ENCODE measurements at places on chromosomes 2 and 18. TPM values are rescaled to one million over a fixed set of nuclear protein-coding genes. Genes with fewer than 3 reads are reported as not detected.

The IL1R2 gene
- total RNA-seq: 24.5 TPM

The RTP5 gene
- total RNA-seq: 1.7 TPM

The TTC21B gene
- total RNA-seq: 25.4 TPM

The AGXT gene
- total RNA-seq: 4.3 TPM

The KYNU gene
- total RNA-seq: 27.7 TPM

The RESP18 gene
- total RNA-seq: not detected

The IL36B gene
- total RNA-seq: not detected

The SKA1 gene
- total RNA-seq: 1.5 TPM

The DTNA gene
- 29.2 TPM for total RNA-seq

The FN1 gene
- 32.9 TPM for total RNA-seq

The HOXD4 gene
- total RNA-seq: 7.1 TPM

The GPR155 gene
- 9.5 TPM for total RNA-seq

The RAB27B gene
- 2.9 TPM for total RNA-seq

The PTPRN gene
- not detected for total RNA-seq

The LYPD6 gene
- 1.7 TPM for total RNA-seq

The UGT1A6 gene
- total RNA-seq: not detected

DNA sequence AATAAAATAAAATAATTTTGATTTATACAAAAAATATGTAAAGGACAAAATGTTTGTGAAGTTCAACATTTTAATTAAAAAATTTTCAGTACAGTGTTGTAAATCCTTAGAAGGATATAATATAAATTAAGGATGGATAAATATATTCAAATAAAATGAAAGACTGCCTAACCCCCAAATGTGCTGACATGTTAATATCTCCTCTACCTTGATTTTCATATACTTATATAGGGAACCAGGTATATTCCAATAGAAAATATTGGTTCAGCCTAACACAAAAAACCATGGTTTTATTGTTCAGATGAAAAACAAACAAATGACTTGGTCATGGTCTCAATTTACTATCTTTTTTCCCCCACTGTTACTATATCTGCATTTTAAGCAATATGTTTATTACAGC lies 7.3 kb downstream of the TMEM17 start:
- no peak for DNase-seq

GRCh38 chr2:201813996-201814760 lies 7.8 kb downstream of the CDK15 start:
- DNase-seq: no peak

DNA sequence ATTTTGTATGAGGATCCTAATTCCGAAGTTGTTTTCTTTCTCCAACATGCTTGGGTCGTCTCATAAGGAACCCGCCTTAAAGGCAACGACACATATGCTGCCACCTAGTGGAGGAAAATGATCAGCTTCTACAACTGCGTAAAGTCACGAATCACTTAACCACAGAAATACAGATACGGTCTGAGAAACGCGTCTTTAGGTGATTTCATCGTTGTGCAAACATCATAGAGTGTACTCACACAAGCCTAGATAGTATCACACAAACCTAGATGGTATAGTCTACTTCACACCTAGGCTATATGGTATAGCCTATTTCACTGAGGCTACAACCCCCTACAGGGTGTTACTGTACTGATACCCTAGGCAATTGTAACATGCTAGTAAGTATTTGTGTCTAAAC lies 13.1 kb downstream of the GNLY start:
- DNase-seq: no peak

DNA sequence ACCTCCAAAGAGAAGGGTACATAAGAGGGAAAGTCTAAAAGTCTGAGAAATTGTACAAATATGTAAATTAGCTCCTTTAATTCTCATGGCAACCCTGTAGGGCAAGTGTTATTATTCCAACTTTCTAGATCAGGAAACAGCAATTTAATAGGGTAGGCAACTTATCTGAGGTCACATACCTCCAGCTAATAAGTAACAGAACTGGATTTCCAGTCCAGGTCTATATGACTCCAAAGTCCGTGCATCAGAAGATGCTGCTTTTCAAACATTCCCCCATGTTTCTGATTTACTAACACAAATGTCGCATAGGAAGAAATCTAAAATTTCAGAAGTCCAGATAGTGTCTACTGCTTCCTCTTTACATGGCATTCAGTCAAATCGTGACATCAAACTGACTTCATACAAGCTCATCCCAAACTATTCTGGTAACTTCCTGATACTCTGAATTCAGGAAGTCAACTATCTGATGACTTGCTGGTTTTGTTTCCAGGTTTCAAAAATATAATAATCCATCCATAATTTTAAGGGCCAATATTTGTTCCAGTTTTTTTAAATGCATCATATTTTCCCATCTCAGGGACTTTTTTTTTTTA lies 419.3 kb upstream of the ACVR2A start:
- DNase-seq: no peak

- no peak for DNase-seq
Observed at GRCh38 chr18:44837482-44838180, 156.9 kb downstream of the SETBP1 start.

DNA sequence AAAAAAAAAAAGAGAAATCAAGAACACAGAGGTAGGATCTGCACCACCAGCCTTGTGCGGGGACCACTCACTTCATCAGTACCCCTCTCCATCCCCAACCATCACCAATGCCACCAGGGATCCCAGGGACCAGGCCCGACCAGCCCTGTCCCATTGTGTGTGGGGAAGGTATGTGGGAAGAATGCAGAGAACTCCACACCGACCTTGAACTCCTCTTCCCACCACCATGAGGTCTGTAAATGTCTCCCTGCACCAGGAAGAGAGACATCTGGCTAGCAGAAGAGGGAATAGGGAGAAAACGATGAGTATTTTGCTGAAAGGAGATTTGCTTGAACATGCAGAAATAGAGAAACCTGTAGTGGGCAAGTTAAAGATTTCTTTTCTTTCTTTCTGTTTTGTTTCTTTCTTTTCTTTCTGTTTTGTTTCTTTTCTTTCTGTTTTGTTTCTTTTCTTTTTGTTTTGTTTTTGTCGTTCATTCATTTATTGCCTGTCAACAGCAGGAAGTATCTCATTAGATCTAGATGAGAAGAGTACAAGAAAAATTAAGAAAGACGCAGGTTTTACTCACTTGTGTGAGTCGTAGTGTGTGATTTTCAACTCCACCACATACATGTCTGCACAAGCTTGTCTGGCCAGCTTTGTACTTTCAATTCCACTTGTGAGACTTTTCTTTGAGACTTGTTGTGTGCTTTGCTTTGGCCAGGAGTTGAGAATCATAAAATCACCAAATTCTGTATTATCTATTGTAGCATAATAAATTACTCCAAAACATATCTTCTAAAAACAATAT lies 179.8 kb upstream of the HAAO start:
- DNase-seq: peak; percentile 50

GRCh38 chr2:186199029-186199428 lies 287.0 kb upstream of the ZC3H15 start:
- no peak for DNase-seq

- DNase-seq: no peak
Observed at GRCh38 chr2:188663301-188663700, 310.9 kb upstream of the COL3A1 start.

DNA sequence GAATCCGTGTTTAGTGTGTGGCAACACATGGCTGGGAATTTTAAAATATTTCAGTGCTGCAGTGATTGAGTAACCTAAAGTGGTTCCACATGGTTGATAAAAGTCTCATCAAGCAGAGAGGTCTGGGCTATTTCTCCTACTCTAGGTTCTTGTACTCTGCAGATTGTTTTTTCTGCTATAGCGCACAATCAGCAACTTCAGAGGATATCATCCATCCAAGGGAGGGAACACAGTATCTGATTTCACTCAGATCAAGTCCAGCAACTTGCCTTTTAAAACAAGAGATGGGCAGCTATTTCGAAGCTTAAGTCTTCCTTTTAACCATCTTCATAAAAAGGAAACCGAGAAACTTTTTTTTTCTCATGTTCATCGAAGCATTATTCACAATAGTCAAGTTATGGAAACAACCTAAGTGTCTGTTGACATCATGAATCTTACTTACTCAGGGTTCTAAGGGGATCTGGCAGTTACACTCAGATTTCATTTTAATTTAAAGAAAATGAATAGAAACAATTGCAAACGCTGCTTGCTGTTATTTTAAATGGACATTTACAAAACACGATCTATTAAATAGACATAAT lies 172.7 kb upstream of the TRIB2 start:
- no peak for DNase-seq

GRCh38 chr2:191218292-191218898 lies 26.8 kb upstream of the MYO1B start:
- DNase-seq: no peak

DNA sequence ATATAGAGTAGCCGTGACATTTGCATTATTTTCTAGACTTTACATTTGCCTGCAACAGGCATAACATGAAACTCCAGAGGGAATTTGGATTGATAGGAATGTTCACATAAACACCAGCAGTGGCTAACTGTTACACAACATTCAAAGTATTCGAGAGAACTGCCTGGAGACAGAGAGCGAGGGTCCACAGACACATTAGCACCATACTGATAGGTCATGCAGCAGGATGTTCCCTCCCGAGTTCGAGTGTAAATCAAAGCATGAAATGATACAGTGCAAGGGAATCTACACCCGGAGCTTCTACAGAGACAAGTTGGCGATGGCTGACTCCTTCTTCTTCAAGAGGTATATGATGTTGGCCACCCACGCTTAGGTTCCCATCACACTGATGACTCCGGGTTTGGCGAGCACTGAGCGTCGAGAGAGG lies 89.5 kb downstream of the COL6A3 start:
- DNase-seq: no peak

- no peak for DNase-seq
Observed at GRCh38 chr2:73982140-73982617, 2.5 kb upstream of the TET3 start.

DNA sequence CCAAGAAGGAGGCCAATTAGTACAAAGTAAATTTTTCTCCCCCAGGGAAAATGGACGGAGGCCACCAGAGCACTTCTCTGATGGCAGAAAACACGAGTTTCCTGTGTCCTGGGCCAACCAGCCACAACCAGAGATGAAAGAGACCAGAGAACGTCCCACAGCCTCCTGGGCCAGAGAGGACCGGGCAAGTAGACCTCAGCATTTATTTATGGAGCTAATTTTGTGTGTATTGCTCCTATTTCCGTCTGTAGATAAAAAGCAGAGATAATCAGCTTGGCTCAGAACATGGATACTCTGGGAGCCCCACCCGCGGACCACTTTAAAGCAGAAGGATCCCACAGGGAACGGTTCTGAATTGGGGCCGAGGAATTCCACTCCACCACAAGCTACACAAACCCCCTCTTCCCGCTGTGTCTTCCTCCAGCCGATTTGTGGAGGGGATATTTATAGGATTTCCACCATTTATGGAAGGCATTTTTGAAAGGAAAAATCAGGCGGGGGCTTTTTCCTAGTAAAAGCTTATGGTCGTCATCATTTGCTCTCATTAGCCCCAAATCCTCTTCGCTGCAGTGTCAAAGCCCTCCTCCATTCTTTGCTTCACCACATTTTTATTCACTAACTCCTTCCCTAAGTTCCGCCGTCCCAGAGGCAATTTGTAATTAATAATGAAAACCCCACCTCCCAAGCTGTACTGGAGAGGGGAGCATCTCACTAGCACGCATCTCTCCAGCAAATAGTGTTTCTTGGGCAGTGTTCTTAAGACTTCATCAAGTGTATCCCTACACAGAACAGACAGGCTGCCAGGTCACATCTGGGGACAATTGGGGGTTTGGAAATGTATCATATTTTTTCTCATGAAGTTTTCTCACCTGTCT lies 43.7 kb upstream of the TWIST2 start:
- no peak for DNase-seq

DNA sequence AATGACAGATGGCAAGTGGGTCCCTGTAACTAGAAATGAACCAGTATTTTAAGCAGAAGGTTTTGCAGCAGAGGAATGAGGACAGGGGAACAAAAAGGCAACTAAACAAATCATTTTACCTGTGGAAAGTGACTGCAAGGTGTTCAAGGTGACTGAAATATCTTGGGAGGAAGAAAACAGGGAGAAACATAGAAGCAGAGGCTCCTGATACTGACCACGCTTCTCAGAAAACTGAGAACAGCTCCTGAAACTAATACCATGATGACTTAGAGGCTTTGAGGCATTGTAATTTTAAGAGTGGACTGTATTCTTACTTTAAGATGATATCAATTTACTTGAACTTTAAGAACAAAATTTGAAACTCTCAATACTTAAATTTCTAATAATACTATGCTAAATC lies at the start of gene DYTN:
TSS of gene DYTN (minus strand) at position 101 of the 400 bp plus-strand sequence. CDS start 117 bp downstream, outside the sequence.
- no peak for DNase-seq

DNA sequence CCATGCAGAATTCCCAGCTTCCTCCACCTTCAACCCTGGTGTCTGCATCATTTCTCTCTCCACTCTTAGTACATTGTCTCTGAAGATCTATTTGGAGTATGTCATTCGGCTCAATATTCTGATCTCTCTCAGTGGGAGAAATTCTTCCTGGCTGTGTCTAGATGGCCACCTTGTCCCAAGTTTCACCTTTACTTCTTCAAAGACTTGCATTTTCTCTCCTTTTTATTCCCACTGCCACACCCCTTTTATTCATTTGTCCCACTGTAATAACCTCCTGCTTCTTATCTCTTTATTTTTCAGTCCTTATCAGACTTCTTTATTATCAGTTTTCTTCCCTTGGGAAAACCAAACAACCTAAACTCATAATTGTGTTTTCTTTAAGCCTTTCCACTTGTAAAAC lies 54.3 kb upstream of the CERS6 start:
- no peak for DNase-seq

DNA sequence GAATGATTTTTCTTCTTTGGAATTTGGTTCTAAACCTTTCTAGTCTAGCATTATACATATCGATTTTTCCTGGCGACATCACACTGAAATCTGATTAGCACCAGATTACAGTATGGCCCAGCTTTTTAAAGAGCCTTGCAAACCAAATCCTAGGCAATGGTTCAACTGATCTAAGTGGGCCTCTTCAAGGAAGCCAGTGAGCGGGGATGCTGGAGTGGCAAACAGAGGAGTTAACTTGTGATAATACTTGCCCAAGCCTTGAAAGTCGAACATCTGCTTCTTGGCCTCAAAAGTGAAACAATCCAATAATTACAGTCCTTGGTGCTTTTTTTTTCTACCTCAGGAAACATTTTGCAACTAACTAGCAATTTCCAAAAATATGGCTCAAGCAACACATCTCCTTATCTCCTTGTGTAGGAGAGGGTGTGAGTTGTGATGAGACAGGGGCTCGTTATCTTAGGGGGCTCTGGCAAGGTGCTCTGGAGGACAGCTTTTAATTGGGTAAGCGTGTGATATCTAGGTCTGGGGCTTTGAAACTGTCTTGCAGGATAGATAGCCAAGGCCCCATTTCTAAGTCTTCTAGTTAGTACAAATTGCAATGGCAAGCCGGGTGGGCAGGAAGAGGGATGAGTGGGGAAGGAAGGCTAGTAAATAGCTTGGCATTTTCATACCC lies 240.2 kb upstream of the CCDC68 start:
- no peak for DNase-seq

DNA sequence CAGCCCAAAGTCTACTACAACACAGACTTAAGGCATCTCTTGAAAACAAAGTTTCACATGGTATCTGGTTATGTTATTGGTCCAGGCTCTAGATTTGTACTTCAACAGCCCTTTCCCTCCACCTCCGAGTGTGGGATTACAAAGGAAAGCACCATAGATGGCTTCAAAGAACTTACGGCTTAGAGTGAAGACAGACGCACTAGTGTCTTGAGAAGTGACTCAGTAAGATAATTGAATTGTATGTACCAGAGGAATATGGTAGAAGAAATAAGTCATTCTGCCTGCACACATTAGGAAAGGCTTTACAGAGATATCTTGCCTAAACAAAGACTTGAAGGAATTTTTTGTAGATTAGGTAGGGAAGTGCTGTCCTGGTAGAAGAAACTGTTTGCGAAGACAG lies 392.3 kb upstream of the TNP1 start:
- no peak for DNase-seq
